ENCODE measurements at places on chromosomes 2 and 18. TPM values are rescaled to one million over a fixed set of nuclear protein-coding genes. Genes with fewer than 3 reads are reported as not detected.

C2orf69 gene
- 4.6 TPM for total RNA-seq

ANKRD44 gene
- 5.9 TPM for total RNA-seq

C18orf63 gene
- not detected for total RNA-seq

C2orf66 gene
- not detected for total RNA-seq

FSIP2 gene
- total RNA-seq: not detected

TUBA3E gene
- total RNA-seq: not detected

SCN3A gene
- 22.7 TPM for total RNA-seq

CETN1 gene
- not detected for total RNA-seq

GRCh38 chr2:161905389-161906046 lies 168.5 kb downstream of the DPP4 start:
- no peak for DNase-seq

- DNase-seq: no peak
These were observed 267.6 kb downstream of the TFCP2L1 start for GRCh38 chr2:121017396-121017795.

GRCh38 chr2:147937744-147938349 lies 82.7 kb downstream of the ORC4 start:
- no peak for DNase-seq

DNA sequence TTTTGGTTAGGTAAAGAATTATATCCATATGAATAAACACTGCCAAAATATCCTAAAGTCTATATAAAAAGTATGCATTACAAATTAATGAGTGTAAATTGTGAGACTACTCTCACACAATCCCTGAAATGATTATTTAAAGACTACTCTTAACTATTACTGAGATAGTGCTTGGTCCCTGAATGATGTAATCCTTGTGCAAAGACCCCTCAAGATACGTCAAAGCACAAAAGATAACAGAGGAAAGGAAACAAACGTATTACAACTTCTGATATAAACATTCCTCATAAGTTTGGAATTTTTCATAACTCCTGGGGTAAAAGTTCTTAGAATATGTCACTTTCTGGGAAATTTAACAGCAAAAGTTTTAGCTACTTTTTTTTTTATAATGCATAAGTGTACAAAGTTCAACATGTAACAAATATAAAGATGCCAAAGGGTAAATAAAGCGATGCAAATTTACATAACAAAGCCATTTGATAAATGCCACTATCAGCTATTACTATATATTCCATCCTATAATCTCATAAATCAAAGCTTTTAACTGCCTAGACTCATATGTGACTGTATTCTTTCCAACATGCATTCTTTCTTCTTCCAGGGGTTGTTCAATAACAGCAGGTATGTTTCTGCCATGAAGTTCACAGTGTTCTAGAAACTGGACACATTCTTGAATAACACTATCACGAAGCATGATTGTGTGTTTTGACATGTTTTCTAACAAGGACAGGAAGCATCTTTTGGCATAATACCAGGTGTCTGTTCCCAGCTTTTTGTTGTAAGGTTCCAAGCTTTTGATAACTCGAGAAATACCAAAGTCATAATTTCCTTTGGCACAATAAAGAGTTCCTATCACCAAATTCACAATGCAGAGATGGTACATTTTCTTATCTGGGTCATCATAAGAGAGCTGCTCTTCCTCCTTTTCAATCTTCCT lies 158.0 kb downstream of the AGPS start:
- DNase-seq: no peak

- DNase-seq: no peak
These were observed 766.2 kb downstream of the MBD2 start for GRCh38 chr18:53458268-53458667.

GRCh38 chr2:88638123-88638650 lies 10.9 kb upstream of the EIF2AK3 start:
- DNase-seq: no peak

GRCh38 chr2:84459944-84460429 lies 907 bp upstream of the SUCLG1 start:
- no peak for DNase-seq

GRCh38 chr18:8658858-8659485 lies 46.4 kb upstream of the MTCL1 start:
- no peak for DNase-seq

Measured in MG63 (cell line).